ENCODE measurements at places on chromosomes 4 and X.

- DNase-seq = no peak
Observed at GRCh38 chr4:37715889-37716402, 29.8 kb upstream of the RELL1 start.

DNA sequence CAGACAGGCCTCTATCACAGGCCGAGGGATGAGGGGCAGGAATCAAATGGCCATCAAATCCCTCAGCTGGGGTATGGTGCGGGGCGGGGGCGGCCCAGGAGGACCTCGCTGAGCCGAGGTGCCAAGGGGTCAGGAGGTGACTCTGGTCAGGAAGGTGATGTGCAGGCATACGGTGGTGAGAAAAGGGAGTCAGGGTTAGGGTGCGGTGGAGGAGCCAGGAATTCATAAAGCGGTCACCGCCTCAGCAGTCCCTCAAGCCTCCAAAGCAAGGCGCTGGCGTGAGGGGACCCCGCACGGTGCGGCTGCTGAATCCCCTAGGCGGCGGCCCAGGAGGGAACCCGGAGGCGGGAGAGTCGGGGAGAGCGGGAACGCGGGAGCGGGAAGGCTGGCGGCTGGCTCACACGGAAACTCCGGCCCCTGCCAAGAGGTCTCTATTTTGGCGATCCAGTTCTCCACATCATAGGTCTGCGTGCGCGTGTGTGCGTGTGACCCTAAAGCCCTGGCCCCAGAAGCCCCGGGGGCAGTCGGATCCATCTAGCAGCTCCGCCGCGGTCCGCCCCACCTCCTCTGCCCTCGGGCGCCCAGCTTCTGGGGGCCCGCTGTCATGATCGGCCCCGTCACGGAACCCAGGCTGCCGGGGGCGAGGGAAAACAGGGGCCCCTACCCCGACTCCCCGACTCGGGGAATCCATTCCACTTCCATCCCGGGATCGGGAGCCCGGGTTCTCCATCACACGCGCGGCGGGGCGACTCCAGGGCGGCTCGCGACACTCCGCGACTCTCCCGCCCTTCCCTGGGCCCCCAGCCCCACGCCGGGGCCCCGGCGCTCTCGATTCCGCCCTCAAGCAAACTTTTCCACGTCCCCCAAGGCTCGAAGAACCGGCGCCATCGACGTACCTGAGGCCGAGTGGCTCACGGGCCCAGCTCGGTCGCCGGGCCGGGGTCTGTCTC, 593 bp downstream of the ELF4 start:
- DNase-seq = no peak

GRCh38 chr4:71020611-71021010, 27.2 kb downstream of the DCK start:
- no peak for DNase-seq

DNA sequence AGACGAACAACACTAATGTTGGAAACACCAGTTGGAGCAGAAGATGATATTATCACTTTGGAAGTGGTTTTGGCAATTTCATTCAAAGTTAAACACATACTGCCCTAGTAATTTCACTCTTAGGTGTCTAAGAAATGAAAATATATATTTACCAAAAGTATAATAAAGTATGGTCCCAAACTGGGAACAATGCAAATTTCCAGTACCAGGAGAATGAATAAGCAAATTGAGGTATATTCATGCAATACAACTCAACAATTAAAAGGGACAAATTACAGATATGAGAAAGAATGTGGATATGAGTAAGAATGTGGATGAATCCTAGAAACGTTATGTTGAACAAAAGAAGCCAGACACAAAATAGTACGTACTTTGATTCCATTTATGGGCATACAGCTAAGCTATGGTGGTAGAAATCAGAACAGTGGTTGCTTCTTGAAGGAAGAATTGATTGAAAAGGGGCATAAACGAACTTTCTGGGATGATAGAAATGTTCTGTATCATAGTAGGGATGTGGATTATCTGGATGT, 10.0 kb downstream of the ELMOD2 start:
- DNase-seq = no peak

GRCh38 chr4:21819086-21819485, 129.5 kb downstream of the KCNIP4 start:
- no peak for DNase-seq

GRCh38 chr4:169689681-169690080, 68.1 kb downstream of the HPF1 start:
- no peak for DNase-seq

GRCh38 chr4:107837776-107838618, 13.3 kb downstream of the SGMS2 start:
- DNase-seq = no peak

DNA sequence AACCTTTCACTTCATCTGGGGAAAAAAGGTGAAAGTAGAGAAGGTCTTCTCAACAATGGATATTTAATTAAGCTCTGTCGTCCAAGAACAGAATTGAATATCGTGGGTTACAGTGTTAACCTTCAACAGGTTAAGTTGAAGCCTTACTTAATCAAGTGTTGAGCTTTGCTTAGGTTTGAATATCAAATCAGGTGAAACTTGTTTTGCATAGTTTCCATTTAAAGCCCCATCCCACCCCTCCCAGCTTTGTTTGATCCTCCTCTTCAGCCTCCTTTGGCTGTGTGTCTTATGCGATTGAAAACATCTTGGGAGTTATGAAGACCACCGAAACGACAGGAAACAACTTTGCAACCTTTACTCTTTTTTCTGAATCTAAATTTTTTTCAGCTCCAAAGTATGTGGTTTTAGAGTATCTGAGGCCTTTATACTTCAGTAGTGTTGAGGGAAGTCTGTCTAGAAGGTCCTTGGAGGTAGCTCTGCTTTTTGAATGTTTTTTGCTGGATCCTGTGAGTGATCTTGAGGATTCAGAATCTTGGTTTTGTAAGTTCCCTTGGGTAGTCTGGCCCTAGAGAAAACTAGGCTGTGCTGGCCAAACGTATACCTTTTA, 39.1 kb downstream of the MCUB start:
- DNase-seq = no peak

DNA sequence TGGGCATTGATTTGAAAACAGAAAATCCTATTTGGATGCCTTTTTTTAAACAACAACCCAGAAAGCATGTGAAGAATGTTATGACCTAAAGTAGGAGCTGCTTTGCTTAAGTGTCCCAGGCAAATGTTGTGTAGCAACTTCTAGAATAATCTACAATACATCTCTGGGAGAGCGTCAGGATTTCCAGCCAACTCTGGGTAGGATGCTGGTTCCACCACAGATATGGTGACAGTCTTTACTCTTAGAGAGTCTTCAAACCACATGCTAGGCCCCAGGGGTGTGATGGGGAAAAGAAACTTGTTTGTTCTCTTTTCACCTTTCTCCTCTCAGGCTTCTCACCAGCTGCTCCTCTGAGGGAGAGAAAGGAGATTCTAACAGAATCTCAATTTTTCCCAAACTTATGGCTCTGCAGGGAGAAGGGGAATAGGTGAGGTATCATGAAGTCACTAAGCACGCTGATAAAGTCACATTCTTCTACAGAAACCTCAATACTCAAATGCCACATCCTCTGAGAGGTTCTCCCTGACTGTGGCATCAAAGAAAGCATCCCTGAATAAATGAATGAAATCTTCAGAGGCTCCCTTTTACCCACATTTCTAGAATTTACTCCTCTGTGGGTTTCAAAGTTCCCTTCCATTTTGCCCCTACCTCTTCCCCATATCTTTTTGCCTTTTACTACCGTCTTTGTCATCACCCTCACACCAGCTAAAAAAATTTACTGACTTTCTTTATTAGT, 171.6 kb upstream of the RAI2 start:
- DNase-seq = no peak

DNA sequence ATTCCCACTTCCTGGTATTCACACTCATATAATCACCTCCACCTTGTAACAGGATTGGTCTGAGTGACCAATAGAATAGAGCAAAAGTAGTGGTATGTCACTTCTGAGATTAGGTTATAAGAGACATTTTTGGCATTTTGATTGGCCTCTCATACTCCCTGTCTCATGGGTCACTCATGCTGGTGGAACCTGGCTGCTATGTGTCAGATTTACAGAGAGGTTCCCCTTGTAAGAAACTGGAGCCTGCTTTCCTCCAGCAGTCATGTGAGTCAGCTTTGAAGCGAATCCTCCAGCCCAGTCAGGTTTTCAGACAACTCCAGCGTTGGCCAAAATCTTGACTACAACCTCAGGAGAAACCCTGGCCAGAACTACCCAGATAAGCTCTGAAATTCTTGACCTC, 2.6 kb upstream of the OTUD4 start:
- DNase-seq = no peak

DNA sequence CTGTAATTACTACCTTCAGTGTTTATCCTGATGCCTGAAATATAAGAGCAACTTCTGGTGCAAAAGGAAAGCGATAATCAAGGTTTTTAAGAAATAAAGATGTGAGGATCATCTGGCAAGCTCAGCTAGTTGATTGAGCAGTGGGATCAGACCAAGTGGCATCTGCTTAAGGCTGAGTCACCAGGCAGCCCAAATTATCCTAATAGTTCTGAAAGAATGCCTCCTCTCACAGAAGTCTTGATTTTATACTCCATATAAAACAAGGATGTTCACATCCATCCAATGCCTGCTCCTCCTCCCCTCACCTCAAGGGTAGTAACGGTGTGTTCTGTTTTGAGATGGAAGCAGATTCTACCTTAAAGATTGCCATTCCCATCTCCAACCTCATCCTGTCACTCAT, 134.5 kb upstream of the RASGEF1B start:
- no peak for DNase-seq
